ENCODE measurements at places on chromosomes 13 and 19.
A peak's percentile ranks its signal among the peaks of the same experiment; 100 is the strongest.

GRCh38 chr19:1655987-1656608, 3.7 kb upstream of the TCF3 start:
- DNase-seq: no peak

GRCh38 chr13:79212064-79212619, 193.9 kb downstream of the RBM26 start:
- DNase-seq: no peak

- DNase-seq: no peak
These were observed 110.8 kb downstream of the PTPRS start for GRCh38 chr19:5229778-5230335.

- peak; percentile 69 for DNase-seq
These were observed 2.7 kb upstream of the SNAPC2 start for GRCh38 chr19:7917267-7918061.

- no peak for DNase-seq
These were observed 1.1 kb upstream of the ZNF780B start for GRCh38 chr19:40057166-40057565.

- peak; percentile 16 for DNase-seq
These were observed 10.3 kb upstream of the GARIN5A start for GRCh38 chr19:50486823-50487515.

- no peak for DNase-seq
These were observed 12.8 kb upstream of the IZUMO2 start for GRCh38 chr19:50175924-50176323.

GRCh38 chr19:1509602-1510441, 3.0 kb downstream of the ADAMTSL5 start:
- DNase-seq: no peak

DNA sequence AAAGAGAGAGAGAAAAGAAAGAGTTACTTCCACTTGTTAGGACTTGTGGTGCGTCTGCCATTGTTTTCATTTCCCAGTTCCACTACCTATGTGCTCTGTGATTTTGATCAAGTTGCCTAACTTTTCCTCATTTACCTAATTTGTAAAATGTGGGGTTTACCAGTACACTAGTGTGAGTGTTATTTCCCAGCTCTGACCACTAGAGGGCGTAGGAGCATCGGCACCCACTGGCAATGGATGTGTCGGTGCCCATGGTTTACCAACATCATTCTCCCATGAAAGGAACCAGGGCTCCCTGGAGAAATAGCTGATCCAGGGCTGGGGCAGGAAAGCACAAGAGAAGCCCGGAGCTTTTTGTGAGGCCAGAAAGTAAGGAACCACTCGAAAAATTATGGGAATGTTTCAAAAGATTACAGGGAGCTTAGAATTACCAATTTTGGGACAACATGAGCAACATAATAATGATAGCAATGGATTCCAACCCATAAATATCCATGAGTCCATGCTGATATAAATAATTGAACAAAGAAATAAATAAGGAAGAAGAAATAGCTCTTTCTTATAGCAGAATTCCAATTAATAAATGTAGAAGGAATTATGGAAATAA, 15.1 kb upstream of the CEACAM4 start:
- DNase-seq: peak; percentile 53

DNA sequence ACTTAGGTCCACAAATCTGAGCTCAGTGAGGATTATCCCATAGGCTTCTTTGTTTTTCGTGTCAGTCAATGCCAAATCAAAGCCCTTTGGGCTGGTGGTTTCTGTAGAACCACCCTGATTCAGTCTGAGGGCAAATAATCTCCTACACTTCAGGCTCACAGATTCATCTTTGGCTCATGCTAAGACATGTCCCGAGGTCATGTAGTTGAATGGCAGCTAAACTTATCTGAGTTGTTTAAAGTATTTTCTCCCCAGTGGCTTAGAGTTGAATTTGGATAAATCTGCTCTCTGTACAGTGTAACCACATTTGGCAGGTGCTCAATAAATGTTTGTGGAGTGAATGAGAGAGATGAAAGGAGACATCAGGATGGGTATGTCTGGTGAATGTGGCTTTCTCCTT, 13.1 kb upstream of the SLC25A42 start:
- DNase-seq: no peak

- no peak for DNase-seq
These were observed 44.8 kb downstream of the C13orf42 start for GRCh38 chr13:51066091-51066831.

- no peak for DNase-seq
These were observed 488.8 kb downstream of the KCTD12 start for GRCh38 chr13:76397413-76397812.
